ENCODE measurements at places on chromosomes 1 and 21. TPM values are rescaled to one million over a fixed set of nuclear protein-coding genes. Genes with fewer than 3 reads are reported as not detected.

KDF1 gene
- polyA plus RNA-seq, result 0.29 TPM

SELL gene
- polyA plus RNA-seq, result 1,217 TPM

NR1I3 gene
- polyA plus RNA-seq, result not detected

AMY2A gene
- not detected for polyA plus RNA-seq

CADM3 gene
- polyA plus RNA-seq, result not detected

Data from immature natural killer cell (primary cell).